Stimulated activated CD8-positive, alpha-beta memory T cell treated with anti-CD3 and anti-CD28 coated beads, Interleukin-7, amount 100 ng/mL, for 1 hour (primary cell): ENCODE measurements at places on chromosomes 12 and 14.

GRCh38 chr14:50656776-50657175 lies 11.3 kb downstream of the SAV1 start:
- no peak for DNase-seq

GRCh38 chr12:4069670-4070010 lies 196.4 kb upstream of the PARP11 start:
- no peak for DNase-seq

GRCh38 chr14:101560534-101561113 lies 671 bp upstream of the DIO3 start:
- no peak for DNase-seq

- no peak for DNase-seq
Observed at GRCh38 chr14:90384543-90384911, 12.3 kb upstream of the CALM1 start.

DNA sequence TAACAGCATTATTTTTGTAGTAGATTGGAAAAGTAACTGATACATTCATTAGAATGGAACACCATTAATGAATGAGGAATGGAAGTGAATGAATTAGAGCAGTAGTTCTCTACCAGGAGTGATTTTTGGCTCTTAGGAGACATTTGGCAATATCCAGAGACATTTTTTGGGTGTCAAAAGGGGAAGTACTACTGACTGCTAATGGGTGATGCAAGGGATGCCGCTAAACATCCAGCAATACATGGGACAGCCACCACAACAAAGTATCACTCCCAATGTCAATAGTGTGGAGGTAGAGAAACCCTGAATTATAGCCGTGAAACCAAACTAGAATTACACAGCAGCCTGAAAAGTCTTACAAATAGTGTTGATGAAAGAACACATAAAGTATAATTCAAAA lies 1.5 kb downstream of the CHURC1 start:
- no peak for DNase-seq

DNA sequence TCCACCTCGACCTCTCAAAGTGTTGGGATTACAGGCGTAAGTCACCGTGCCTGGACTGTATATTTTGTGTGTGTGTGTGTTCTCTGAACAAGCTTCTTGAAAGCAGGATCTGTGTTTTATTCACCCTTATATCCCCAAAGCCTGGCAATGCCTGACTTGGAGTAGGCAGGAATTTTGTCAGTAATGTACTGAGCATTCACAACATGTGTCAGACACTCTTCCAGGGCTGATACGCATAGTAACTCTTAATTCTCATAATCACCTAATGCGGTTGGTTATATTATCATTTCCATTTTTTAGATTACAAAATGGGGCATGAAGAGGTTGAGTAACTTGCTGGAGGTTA lies 50.4 kb upstream of the PLEKHG3 start:
- DNase-seq, result no peak

GRCh38 chr14:76531821-76532318 lies 155.9 kb downstream of the ESRRB start:
- DNase-seq, result no peak

DNA sequence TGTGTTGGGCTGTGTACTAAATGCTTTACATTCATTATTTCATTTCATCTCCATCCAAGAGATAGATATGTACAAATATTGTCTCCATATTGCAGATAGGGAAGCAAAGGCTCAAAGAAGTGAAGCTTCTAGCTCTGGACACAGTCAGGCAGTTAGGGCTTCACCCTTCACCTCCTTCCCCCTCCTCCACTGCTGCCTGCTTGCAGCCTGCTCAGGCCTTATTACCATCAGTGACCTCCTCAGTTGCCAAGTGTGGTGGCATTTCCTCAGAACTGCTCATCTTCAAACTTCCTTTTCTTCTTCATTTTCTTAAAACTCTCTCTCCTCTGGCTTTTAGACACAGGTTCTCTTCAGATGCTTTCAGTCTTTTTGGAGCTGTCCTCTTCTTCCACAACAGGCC lies 4.7 kb upstream of the GPATCH2L start:
- DNase-seq, result no peak

- peak; percentile 60 for DNase-seq
Observed at GRCh38 chr14:106790189-106791036, 1264.0 kb downstream of the TMEM121 start.

GRCh38 chr12:99946131-99946530 lies 38.6 kb downstream of the ANKS1B start:
- no peak for DNase-seq
